CD4-positive, alpha-beta T cell treated with Interleukin-6 for 4 hours (primary cell): ENCODE measurements at places on chromosomes 12 and 14.

- DNase-seq, result no peak
Observed at GRCh38 chr14:21347201-21347600, 36.6 kb downstream of the SUPT16H start.

GRCh38 chr12:65648461-65648860 lies 175.8 kb upstream of the HMGA2 start:
- no peak for DNase-seq

DNA sequence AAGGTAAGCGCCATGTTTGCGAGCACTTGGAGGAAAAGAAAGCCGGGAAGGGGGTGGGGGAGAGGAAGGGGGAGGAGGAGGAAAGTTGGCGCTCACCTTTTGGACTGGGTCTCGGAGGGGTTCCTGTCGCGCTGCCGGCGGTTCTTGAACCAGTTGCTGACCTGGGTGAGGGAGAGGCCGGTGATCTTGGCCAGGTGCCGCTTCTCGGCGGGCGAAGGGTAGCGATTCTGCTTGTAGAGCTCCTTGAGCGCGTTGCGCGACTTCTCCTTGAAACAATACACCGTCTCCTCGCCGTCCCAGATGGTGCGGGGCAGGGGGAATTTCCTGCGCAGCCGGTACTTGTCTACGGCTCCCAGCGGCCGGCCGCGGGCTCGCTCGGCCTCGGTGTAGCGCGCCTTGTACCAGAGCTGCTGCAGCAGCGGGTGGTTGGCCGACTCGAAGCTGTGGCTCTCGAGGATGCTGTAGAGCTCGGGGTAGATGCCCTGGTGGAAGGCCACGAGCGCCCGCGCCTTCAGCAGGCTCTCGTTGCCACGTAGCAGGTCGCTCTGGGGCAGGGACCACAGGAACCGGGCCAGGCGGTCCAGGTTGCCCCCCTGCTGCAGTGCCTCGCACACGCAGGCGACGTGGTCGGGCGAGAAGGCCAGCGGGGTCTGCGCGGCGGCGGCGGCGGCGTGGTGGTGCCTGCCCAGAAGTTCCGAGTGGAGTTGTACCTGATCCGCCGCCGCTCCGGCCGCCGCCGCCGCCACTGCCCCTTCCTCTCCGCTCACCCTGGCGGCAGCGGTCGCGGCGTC lies 840 bp downstream of the SIX4 start:
- peak; percentile 18 for DNase-seq

GRCh38 chr14:55077170-55078151 lies 26.0 kb downstream of the MAPK1IP1L start:
- DNase-seq, result peak; percentile 36

DNA sequence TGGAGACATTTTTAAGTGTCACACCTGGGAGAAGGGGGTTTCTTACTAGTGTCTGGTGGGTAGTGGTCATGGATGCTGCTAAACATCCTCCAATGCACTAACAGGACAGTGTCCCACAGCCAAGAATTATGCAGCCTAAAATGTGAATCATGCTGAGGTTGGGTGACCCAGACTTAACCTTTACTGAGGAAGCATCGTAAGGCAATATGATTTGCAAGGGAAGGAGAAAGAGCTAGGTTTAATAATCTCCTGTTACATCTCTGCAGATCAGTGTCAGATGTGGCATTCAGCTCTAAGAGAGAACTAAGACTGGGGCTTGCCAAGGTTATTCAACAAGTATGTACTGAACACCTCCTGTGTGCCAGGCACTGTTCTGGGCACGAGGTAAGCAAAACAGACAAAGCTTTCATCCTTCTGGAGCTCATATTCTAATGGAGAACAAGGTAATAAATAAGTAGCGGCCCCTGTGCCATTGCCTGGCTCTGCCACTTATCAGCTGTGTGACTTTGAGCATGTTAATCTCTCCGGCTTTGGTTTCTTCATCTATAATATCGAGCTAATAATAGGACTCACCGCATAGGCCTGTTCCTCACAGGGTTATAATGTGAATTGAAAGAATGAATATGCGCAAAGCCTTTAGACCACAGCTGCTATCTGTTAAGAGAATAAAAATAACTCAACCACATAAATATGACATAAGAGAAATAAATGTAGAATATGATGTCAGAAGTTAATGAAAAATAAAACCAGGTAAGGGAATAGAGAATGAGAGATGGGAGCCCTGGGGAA lies 13.5 kb upstream of the GOLGA5 start:
- no peak for DNase-seq

GRCh38 chr14:95321693-95322455 lies 2.2 kb upstream of the CLMN start:
- no peak for DNase-seq

DNA sequence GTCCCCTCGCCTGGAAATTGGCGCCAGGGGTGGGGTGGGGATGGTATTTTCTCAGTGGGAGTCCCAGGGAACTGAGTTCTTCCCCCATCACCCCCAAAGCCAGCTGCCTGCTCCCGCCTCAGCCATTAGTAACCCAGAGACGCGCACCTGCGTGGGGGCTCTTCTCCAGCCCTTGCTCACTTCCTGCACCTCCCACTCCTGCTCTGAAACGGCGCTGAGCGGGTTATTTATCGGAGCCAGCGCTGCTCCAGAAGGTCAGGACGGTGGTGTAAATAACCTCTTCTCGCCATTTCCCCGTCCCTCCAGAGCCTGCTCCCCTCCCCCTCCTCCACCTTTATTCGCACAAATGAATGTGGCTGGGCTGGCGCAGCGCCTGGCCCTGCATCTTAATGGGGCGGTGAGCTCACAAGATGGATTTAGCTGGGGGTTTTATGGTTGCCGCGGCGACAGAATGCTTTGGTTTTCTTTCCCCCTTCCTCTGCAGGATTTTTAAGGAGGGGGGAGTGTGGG lies 12.2 kb downstream of the GPR84 start:
- peak; percentile 54 for DNase-seq
